ENCODE measurements at places on chromosomes 2 and 18. TPM values are rescaled to one million over a fixed set of nuclear protein-coding genes. Genes with fewer than 3 reads are reported as not detected.

DNA sequence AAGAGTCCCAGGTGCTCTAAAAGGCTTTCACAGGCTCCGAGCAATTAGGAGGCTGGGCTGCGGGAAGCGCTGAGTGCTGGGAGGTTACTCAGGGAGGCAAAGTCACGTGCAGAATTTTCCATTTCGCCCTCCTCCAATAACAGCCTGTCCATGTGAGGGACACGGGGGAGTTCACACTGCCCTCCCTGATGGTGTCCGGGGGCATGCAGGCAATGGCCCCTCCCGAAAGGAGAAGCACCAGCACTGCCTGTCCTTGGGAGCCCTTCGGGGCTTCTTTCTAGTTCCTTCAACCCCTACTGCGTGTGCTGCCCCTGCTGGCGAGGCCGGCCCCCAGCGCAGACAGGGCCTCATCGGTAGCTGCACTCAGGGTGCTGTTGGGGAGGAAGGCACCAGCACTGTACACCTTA, 63.1 kb upstream of the HPCAL1 start:
- no peak for DNase-seq

- no peak for DNase-seq
These were observed 15.0 kb upstream of the LAMA1 start for GRCh38 chr18:7132356-7133150.

DNA sequence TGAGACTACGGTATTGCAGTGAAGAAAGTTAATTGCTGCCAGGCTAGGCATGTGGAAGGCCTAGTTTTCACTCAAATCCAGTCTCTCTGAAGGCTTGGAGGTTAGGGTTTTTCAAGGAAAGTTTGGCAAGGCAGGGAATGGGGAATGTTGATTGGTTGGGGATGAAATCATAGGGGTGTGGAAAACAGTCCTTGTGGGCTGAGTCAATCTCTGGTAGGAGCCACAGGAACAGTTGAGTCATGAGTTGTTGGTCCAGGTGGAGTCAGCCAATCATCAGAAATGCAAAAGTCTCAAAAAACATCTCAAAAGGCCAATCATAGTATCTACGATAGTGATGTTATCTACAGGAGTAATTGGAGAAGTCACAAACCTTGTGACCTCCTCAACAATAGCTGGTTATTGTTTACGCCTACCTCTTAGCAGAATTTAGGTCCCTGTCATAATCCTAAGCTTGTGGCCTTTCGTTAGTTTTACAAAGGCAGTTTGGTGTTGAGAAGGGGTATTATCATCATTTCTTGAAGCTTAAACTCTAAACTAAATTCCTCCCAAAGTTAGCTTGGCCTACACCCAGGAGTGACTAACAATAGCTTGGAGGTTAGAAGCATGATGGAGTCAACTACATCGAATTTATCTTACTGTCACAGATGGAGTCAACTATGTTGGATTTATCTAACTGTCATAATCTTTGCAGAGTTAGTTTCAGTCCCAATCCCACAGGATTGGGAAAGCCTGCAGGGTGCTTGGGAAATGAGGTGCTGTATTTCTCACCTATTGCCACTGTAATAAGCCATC, 33.7 kb upstream of the APCDD1 start:
- peak; percentile 30 for DNase-seq

- DNase-seq, result no peak
These were observed 67.4 kb downstream of the MEP1B start for GRCh38 chr18:32257084-32257785.

- no peak for DNase-seq
These were observed 244.3 kb downstream of the SETBP1 start for GRCh38 chr18:44924785-44925499.

DNA sequence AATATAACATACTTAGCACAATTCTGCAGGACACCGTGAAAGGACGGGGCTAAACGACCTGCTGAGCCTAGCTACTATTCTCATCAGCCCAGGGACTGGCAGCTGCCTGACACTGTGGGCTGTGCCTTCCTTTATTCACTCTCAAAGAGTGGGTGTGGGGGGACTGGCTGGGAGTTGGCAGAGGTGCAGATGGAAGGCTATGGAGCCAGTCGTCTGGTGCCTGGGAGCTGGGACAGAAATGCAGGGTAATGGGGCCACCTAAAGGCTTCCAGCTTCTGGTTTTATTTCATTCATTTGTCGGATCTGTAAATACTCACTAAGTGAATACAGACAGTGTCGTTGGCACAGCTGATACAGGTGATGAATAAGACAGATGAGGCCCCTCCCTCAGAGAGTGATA, 56.0 kb upstream of the NFU1 start:
- DNase-seq, result no peak

DNA sequence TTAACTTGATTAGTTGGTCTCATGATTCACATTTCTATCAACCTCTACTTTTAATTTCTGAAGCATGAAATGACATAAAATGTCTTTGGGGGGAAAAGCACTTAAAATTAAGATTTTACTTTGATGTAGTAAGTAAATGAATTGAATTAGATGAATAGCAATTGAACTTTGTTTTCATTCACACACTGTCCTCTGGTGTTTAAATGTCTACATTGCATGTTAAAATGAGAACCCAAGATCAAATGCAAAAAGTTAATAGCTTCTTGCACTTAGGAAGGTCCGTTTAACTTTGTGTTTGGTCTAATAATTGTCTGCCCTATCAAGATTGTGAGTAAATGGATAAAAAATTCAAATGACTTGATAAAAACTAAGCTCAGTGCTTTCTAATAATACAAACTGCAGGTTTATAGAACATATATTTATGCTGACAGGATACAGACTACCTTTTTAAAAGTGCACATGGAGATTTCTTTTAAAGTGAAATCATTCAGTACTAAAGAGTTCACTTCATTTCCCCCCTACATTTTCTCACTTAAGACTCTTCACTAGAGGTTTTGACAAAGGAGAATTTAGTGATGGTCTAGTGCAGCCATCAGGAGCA, 156.2 kb upstream of the NABP1 start:
- no peak for DNase-seq

- no peak for DNase-seq
These were observed 48.8 kb upstream of the PPP1CB start for GRCh38 chr2:28702878-28703277.

DNA sequence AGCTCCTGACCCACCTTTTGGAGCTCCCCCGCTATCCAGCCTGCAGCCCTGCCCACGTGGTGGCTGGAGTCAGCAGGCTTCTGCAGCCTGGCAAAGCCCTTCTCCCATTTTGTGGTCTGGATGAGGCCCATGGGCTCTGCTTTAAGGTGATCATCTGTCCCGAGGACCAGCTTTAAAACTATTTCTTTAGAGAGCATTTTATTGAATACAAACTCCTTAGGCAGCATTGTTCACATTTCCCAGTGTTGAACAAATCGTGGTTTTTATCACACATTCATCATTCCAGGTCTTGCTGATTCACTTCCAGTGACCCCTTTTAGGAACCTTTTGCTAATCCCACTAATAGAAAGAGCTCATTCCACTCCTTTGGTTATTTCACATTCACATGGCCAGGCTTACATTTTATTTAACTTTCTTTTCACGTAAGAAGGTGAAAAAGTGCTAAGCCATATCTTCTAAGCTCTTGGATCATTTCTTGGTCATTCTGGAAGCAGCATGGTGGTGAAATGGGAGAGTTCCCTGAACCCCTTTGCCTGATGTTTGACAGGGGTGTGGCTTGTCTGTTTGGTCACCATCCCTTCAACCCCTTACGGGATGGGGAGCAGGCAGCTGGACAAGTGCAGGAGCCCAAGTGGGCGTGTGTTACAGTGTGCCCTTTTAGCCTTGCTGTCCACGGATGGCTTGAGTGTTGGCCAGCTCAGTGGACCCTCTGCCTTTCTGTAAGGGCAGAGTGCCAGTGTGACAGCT, 80.4 kb upstream of the RAPGEF4 start:
- DNase-seq, result peak; percentile 58

DNA sequence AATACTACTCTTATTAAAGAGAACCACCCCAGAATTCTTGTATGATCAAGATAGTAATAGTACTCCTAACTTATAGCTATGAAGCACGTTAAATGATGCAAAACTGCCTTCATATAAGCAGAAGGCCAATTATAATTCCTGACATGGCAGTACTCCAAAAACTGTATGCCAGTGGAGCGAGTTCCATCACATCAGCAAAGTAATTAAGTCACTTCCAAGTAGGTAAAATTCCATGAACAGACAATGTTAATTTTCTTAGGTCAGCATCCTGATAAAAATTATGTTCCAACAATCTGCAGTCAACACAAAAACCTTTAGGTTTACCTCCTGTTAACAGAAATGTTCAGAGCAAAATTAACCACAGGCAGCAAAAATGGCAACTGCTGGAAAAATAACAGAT, 136.7 kb downstream of the CDH2 start:
- DNase-seq, result no peak

GRCh38 chr2:180690611-180691010, 289.8 kb upstream of the UBE2E3 start:
- DNase-seq, result no peak

- DNase-seq, result peak; percentile 58
These were observed 17.9 kb downstream of the KCNIP3 start for GRCh38 chr2:95314964-95315611.

- DNase-seq, result peak; percentile 91
These were observed 2.1 kb downstream of the GULP1 start for GRCh38 chr2:188293601-188294351.

- DNase-seq, result no peak
These were observed 81.5 kb upstream of the SLC66A3 start for GRCh38 chr2:11073776-11074175.

DNA sequence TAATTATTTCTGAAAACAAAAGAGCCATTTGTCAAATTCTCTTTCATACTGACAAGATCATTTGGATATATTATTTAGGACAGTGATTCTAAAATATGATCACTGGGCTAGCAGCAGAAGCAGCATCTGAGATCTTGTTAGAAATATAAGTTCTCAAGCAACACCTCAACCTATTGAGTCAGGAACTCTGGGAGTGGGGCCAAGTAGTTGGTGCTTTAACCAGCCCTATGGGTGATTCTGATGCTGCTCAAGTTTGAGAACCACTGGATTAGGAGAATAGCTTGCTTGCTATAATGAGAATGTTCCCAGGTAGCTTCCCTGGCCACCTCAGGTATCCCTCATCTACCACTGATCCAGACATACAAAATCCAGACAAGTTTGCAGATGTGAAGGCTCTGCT, 466.9 kb upstream of the CELF4 start:
- no peak for DNase-seq

DNA sequence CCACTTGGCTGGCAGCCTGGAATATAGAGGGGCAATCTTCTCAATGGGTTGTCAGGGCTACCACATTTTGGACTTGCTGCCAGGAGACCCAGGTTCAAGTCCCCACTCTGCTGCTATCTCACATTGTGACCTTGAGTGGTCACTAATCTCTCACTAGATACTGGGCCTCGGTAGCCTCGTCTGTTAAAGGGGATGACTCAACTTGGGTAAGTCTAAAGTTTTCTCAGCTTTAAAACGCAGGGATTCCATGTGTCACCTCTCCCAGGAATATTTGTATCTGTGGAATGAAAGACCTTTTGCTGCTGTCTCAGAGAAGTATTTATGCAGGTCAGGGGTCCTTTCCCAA, 86.3 kb downstream of the SEMA4F start:
- DNase-seq, result no peak

DNA sequence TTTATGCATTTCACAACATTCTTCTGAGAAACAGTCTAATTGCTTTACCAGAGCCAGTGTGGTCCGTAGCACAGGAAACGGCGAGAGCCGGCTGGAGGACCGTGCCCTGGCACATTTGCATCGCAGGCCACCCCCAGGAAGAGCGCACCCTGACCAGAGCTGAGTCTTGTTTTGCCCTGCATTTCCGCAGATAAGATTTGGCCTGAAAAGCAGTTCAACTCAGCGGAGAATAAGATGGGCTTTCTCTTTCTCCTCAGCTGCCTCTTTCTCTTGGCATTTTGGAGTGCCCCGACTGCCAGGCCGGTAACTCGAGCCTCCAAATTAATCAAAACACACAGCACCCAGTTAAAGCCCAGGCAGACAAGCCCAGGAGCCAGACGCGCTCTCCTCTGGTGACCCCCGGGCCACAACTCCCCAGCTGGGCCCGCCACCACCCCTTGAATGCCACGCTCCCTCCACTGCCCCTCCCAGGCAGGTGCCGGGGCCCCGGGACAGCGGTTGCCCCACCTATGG, 464 bp downstream of the COL4A4 start:
- peak; percentile 20 for DNase-seq

- DNase-seq, result no peak
These were observed 17.1 kb upstream of the VPS4B start for GRCh38 chr18:63439334-63439733.

- DNase-seq, result no peak
These were observed 80.9 kb upstream of the POU3F3 start for GRCh38 chr2:104772996-104773395.

DNA sequence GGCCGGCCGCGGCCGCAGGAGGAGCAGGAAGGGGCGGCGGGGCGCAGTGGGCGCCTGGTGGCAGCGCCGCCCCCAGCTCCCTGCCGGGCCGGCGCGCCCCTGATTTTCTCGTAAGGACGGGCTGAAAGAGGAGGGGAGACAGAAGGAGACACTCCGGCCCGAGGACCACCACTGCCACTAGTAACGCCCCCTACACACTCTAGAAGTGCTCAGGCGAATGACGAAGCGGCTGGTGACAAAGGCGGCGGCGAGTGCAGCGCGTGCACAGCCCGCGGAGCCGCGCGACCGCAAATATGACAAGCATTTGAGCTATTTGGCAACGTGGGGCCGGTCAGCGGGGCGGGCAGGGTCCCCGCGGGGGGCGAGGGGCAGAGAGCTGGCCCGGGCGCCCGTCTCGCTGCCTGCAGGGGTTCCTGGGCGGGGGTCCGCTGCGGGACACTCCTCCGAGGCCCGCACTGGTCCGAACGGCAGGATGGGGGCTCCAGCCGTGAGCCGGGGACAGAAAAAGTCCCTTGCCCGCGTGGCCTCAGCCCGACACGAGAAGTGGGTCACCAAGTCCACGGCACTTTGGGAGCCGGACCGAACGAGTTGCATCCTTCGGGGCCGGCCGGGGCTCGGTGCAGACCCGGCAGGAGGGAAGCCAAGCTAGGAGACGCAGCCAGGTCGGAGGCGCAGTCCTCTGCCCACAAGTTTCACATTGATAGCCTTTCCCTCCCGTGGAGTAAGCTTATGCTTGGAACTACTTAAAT, 524 bp upstream of the SERTAD2 start:
- DNase-seq, result peak; percentile 89

- no peak for DNase-seq
These were observed 1.2 kb upstream of the WDR7 start for GRCh38 chr18:56649996-56650395.

The REG3A gene
- not detected for total RNA-seq

The LYG1 gene
- total RNA-seq, result not detected

The B3GNT7 gene
- 0.23 TPM for total RNA-seq

The GPBAR1 gene
- total RNA-seq, result not detected

The RAX gene
- not detected for total RNA-seq

The IL1F10 gene
- total RNA-seq, result not detected

The ITPRIPL1 gene
- total RNA-seq, result 4.7 TPM

The PFN4 gene
- total RNA-seq, result not detected

The CXCR1 gene
- total RNA-seq, result not detected

The COPS9 gene
- 141 TPM for total RNA-seq

The KATNAL2 gene
- 3.2 TPM for total RNA-seq

Data from MG63 (cell line).